SHP77 treated with DMSO at 0.1 percent for 48 hours (cell line): ENCODE measurements at places on chromosomes 11 and 22.

- no peak for DNase-seq
These were observed 37.7 kb upstream of the TFIP11 start for GRCh38 chr22:26549902-26550497.

GRCh38 chr11:46661836-46662235 is 38.6 kb downstream of the ARHGAP1 start:
- no peak for DNase-seq

GRCh38 chr11:101848262-101848661 is 66.5 kb upstream of the CEP126 start:
- DNase-seq, result no peak

DNA sequence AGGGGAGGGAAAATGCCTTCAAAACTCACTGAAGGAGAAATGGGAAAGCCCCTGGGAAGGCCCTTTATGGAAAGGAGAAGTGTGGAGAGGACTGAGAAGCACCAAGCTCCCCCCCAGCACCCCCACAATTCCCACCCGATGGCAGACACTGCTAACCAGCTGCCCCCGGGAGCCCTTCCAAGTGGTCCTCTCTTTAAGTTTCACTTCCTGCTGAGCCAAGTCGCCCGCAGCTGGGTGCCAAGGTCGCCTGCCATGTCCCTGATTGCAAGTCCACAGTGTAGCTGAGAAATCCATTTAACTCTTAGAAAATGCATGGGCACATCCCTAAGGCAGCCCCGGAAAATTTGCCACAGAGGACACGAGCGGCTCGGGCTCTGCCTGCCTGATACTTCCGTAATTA is 68.2 kb downstream of the GALNT18 start:
- no peak for DNase-seq
